Muscle of leg (tissue), 16 donors: ENCODE measurements at places on chromosomes 13 and 19.

DNA sequence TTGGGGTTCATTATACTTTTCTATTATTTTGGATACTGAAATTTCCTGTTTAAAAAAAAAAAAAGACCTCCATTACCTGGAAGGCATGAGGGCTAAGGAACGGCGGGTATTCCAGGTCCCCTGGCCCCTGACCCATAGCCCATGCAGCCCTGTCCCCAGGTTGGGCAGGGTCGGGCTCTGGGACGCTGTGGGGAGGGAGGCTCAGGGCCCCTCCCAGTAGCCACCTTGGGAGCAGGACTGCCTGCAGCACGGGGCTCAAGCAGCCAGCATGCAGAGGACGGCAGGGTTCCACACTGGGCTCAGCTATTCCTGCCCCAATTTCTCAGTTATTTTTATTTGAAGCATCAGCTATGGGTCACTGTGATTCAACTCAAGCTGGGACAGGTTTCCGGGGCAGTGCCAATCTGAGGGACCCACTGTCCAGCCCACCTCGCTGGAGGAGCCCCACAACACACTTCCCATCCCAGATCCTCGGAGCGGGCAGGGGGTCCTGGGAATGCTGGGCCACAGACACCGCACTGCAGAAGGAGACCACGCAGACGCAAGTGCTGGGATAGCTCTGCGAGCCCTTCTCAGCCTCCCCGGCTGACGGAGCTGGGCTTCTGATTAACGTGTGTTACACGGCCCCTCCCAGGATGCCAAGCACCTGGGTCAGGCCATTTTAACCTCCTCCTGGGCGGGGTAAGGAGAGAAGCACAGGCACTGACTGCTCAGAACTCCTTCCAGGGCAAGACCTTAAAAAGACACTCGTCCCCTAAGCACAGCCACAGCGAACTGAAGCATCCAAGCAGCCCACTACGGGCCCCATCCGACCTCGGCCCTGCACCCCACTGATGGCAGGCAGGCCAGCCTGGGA lies 60.1 kb downstream of the PEPD start:
- no peak for DNase-seq

DNA sequence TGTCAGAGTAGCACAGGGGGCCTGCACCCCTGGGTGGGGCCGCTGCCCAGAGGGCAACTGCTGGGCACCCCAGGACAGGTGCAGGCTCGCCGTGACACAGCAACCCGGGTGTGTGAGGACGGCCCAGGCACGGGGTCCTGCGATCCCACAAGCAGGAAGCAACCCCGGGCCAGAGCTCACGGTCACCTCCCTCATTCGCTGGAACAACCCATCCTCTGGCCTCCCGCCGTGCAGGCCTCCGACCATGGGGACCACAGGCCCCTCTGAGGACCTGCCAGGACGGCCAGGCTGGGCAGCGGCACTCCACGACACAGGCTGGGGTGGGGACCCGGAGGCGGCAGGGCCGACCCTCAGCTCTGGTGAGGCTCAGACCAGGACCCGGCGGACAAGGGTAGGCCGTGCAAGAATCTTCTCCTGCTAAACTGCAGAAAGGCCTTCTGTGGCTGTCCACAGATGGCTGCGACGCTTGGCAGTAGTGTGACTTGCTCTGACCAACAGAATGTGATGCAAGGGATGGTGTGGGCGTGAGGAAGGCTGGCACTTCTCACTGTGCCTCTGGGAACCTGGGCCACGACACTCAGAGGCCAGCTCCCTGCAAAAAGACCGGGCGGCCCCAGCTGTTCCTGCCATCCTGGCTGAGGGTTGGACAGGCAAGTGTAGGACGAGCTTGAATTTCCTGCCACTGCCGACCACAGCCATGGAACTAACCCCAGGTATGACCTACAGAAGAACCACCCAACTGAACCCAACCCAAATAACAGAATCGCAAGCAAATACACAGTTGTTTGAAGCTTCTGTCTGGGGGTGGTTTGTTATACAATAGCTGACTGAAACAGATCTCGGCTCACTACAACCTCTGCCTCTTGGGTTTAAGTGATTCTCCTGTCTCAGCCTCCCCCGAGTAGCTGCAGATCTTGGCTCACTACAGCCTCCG lies 26.5 kb downstream of the PIP5K1C start:
- no peak for DNase-seq

GRCh38 chr19:16875584-16876555 lies 12.9 kb upstream of the F2RL3 start:
- no peak for DNase-seq

- no peak for DNase-seq
Measured at GRCh38 chr13:64371045-64371444, 2859.1 kb downstream of the PCDH9 start.

GRCh38 chr13:30739237-30739528 lies 3.8 kb downstream of the ALOX5AP start:
- DNase-seq: no peak

DNA sequence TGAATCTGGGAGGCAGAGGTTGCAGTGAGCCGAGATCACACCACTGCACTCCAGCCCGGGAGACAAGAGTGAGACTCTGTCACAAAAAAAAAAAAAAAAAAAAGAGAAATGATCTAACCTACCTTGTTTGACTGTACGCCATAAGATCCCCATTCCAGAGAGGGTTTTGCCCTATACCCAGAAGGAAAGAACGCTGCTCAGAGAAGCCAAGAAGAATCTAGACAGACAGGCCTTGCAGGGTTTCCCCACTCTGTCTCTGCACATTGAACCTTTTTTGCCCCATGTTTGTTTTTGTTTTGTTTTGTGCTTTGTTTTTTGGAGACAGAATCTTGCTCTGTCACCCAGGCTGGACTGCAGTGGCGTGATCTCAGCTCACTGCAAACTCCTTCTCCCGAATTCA lies 7.4 kb upstream of the MAP1S start:
- no peak for DNase-seq

GRCh38 chr13:40126306-40127085 lies 471.0 kb downstream of the COG6 start:
- DNase-seq: peak; percentile 50

DNA sequence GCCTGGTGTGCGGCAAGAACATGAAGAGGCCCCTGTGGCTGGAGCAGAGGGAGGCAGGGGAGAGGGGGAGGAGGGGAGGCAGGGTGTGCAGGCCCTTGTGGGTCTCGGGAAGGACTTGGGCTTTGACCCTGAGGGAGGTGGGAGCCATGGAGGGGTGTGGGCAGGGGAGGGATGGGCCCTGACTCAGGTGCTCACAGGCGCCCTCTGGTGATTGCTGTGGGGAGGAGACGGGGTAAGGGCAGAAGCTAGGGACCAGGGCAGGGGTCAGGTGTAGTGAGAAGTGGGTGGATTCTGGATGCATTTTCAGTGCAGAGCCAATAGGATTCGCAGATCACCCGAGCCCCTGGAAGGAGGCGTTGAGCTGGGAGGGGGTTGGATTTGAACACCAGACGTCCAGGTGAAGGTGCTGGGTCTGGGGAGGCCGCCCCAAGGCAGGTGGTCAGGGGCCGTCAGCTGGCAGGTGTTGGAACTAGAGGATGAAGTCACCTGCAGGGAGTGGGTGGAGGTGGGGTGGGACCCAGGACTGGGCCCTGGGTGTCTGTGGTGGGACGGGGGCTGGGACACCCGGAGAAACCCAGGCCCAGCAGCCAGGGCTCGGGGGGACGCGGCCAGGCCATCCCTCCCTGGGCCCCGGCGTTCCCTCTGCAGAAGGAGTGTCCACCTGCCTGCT lies 185.4 kb downstream of the KDM4B start:
- no peak for DNase-seq

DNA sequence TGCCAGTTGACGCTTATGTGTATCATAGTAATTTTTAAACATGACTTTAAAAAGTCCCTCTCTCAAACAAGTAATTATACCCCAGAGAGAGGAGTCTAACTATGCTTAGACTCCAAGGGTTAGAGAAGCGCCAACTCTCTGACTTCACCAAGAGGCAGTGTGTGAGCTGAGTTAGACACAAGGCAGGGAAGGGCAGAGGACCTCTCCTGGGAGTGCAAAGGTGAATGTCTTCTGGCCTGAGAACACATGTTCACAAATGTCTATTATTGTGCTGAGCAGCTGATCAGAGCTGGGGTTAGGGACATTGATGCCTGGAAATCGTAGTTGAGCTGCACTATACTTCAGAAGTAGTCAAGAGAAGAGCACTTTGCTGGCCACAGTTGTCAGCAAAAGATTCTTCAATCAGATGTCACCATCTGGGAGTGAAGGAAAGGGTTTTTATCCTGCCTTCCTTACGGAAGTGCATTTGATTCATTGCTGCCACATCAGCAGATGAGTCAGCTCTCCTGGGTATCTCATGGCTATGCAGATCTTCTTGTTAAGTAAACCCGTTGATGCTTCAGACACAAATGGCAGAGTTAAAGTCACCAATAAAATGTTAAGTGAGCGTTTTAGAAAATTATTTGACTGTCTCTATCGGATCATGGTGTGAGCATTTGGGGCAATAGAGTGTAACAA lies 283.2 kb upstream of the ARGLU1 start:
- no peak for DNase-seq

- peak; percentile 32 for DNase-seq
Measured at GRCh38 chr19:27794494-27795042, 1418.4 kb downstream of the UQCRFS1 start.

- DNase-seq: peak; percentile 99
Measured at GRCh38 chr19:55113570-55114039, 3.8 kb downstream of the PPP1R12C start.

- DNase-seq: no peak
Measured at GRCh38 chr13:100800283-100800875, 125.8 kb upstream of the TMTC4 start.

GRCh38 chr13:26551255-26551860 lies 6.1 kb upstream of the WASF3 start:
- DNase-seq: no peak

- no peak for DNase-seq
Measured at GRCh38 chr13:34360702-34361101, 542.8 kb downstream of the RFC3 start.

GRCh38 chr19:39927524-39928356 lies 6.7 kb downstream of the FCGBP start:
- DNase-seq: no peak

GRCh38 chr13:20174656-20175405 lies 14.0 kb upstream of the GJA3 start:
- DNase-seq: peak; percentile 38

DNA sequence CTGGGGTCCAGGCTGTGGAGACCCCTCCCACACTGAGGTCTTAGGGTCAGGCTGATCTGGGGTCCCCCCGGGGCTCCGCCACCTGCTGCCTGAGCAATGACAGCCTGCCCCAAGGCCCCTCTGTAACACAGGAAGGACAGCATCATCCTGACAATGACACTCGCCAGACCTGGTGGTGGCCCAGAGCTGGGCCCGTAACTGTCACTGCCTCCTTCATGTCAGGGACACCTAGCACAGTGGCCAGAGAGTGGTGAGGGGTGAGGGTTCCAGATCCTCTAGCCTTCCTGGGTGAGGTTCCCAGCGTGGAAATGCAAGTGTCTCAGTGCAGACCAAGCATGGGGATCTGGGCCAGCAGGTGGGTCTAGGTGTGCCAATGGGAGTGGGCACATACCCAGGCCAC lies 27.8 kb downstream of the OPA3 start:
- no peak for DNase-seq

DNA sequence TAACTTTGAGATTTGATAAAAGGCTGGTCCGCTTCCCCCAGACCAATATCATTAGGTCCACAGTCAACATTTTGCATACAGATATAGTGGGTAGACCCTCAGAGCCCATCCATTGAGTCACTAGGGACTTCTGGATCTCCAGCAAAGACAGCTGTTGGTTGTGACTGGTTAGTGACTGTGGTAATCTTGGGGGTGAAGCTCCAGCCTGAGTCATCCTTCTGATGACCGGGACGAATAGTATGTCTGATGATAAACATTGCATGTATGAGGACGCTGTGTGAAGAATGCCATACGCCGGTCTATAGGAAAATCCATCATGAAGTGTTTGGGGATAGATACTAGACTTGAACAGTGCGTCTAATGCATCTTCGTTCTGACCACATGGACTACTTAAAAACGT lies 307.0 kb downstream of the UQCRFS1 start:
- no peak for DNase-seq
